ENCODE measurements at places on chromosomes 5 and 9. TPM values are rescaled to one million over a fixed set of nuclear protein-coding genes. Genes with fewer than 3 reads are reported as not detected.

DNA sequence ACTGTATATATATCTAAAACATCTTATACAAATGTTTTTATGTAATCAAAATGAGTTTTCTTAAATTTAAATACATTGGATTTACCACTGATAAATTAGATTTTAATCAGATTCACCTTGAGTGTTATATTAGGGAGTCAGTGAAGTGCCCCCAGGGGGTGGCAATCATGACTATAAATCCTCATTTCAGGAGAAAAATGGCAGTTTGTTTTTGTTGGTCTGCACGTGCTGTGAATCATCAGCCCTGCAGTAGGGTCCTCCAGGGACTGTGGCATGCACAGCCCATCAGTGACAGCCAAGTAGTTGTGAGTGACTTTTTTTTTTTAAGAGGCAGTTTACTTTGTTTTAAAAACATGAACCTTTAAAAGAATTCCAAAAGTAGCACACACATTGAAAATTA, 65.2 kb downstream of the ZSWIM6 start:
- no peak overlapping the region for H3K4me3 ChIP-seq
- H3K4me1 ChIP-seq: peaks cover 28% of the 10 kb centered on the region
- H3K36me3 ChIP-seq: no peaks in the 10 kb centered on the region
- H3K27me3 ChIP-seq: no peaks in the 10 kb centered on the region

DNA sequence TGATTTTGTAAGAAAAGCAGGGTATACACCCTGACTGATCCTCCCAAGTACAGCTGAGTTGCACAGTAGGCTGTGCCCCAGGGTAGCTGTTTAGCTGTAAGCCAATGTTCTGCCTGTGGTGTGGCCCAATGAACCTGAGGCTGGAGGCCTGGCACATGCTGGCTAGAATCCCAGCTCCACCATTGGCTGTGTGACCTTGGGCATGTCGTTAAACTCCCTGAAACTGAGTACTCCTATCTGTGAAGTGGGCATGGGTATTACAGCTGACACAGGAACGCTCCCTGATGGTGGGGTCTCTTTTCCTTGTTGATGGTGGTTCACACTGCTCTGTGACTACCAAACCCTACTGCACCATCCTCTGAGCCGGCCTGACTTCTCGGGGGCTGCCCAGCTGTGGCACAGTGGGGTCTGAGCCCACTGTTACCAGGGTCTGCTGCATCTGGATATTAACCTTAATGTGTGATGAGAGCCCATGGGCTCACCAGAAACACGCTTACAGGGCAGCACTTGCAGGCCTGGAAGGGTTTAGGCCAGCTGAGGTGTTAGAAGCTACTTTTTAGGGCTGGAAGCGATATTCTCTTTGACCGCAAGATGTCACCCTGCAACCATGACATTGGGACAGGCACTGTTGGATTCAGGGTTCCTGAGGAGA, 7.0 kb upstream of the GADD45G start:
- no peak overlapping the region for H3K27ac ChIP-seq
- H3K27me3 ChIP-seq: no peaks in the 10 kb centered on the region
- no peaks in the 10 kb centered on the region for H3K36me3 ChIP-seq
- H3K4me3 ChIP-seq: no peak overlapping the region
- DNase-seq: peak; percentile 72

DNA sequence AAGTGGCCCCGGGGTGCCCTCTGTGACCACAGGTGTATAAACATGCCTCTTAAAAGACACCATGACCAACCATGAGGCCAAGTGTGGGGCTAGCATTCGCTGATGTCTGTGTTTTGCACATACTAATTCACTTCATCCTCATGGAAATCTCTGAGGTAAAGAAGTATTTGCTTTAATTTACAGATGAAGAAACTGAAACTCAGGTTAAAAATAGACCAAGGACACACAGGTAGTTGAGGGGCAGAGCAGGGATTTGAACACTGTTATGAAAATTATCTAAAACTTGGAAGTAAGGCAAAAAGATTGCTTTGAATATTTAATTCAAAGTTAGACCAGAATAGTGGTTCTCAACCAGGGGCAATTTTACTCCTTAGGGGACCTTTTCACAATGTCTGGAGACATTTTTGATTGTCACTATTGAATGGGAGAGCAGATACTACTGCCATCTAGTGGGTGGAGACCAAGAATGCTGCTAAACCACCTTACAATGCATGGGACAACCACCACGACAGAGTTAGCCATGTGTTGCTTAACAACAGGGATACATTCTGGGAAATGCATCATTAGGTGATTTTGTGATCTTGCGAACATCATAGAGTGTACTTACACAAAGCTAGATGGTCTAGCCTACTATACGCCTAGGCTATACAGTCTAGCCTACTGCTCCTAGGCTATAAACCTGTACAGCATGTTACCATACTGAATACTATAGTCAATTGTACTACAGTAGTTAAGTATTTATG, 8.0 kb upstream of the FXN start:
- no peaks in the 10 kb centered on the region for H3K36me3 ChIP-seq
- no peaks in the 10 kb centered on the region for H3K27me3 ChIP-seq
- no peak for DNase-seq
- H3K4me3 ChIP-seq: no peak overlapping the region
- H3K27ac ChIP-seq: no peak overlapping the region

GRCh38 chr5:67720162-67720772, 495.3 kb upstream of the PIK3R1 start:
- DNase-seq: no peak
- no peak overlapping the region for H3K4me3 ChIP-seq
- no peaks in the 10 kb centered on the region for H3K36me3 ChIP-seq
- peaks cover 13% of the 10 kb centered on the region for H3K4me1 ChIP-seq
- H3K27ac ChIP-seq: no peak overlapping the region

- peaks cover 4% of the 10 kb centered on the region for H3K4me1 ChIP-seq
- H3K36me3 ChIP-seq: no peaks in the 10 kb centered on the region
- no peak overlapping the region for H3K27ac ChIP-seq
- no peak for DNase-seq
- no peak overlapping the region for H3K4me3 ChIP-seq
These were observed 193.5 kb downstream of the PLK2 start for GRCh38 chr5:58266402-58266801.

- no peak overlapping the region for H3K4me3 ChIP-seq
- peaks cover under 1% of the 10 kb centered on the region for H3K4me1 ChIP-seq
- no peak for DNase-seq
- H3K36me3 ChIP-seq: no peaks in the 10 kb centered on the region
- no peak overlapping the region for H3K27ac ChIP-seq
These were observed 49.5 kb upstream of the SARDH start for GRCh38 chr9:133787754-133788025.

- H3K4me3 ChIP-seq: no peak overlapping the region
- H3K36me3 ChIP-seq: no peaks in the 10 kb centered on the region
- peaks cover 20% of the 10 kb centered on the region for H3K4me1 ChIP-seq
- H3K27me3 ChIP-seq: no peaks in the 10 kb centered on the region
These were observed 290.8 kb downstream of the YTHDC2 start for GRCh38 chr5:113804264-113804663.

- no peak for DNase-seq
- peaks cover 23% of the 10 kb centered on the region for H3K36me3 ChIP-seq
- H3K4me3 ChIP-seq: no peak overlapping the region
These were observed 17.2 kb downstream of the GNPDA1 start for GRCh38 chr5:141995656-141996055.

- no peak for DNase-seq
- H3K4me3 ChIP-seq: no peak overlapping the region
- peaks cover 26% of the 10 kb centered on the region for H3K4me1 ChIP-seq
- no peaks in the 10 kb centered on the region for H3K27me3 ChIP-seq
- no peaks in the 10 kb centered on the region for H3K36me3 ChIP-seq
These were observed 153.8 kb downstream of the C9orf50 start for GRCh38 chr9:129467004-129467588.

DNA sequence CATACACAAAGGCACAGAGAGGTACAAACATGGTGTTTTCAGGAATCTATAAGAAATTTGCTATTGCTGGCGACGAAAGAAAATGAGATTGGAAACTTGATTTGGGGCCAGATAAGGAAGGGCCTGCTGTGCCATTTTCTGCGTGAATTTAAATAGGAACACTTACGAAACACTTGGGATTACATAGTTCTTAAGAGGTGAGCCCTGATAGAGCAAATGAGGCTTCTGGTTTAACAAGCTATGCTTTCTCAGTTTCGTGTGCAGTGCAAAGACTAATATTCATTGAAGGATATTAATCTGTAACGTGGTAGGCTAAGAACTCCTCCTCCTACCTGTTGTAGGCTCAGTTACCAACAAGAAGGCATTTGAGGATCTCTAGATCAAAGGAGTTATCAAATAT, 93.1 kb downstream of the CDK5RAP2 start:
- DNase-seq: no peak
- no peak overlapping the region for H3K4me3 ChIP-seq
- H3K4me1 ChIP-seq: no peaks in the 10 kb centered on the region
- no peak overlapping the region for H3K27ac ChIP-seq

DNA sequence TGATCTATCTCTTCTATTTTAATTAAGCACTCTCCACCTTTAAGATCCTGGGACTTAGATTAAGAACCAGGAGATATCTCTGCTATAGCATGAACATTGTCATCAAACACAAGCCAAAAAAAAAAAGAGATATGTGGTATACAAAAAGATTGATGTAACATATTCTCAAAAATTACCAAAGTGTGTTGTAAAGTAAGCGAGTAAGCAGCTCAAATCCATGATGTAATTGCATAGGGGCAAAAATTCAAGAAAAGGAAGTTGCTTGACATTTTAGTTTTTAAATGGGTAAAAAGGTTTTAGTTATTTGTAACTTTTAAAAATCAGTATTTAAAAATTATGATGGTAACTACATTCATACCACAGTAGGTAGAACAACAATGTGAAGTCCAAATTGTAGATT, 40.7 kb downstream of the CNTRL start:
- DNase-seq: no peak
- H3K4me3 ChIP-seq: no peak overlapping the region
- no peak overlapping the region for H3K27ac ChIP-seq
- no peaks in the 10 kb centered on the region for H3K36me3 ChIP-seq
- H3K27me3 ChIP-seq: no peaks in the 10 kb centered on the region

DNA sequence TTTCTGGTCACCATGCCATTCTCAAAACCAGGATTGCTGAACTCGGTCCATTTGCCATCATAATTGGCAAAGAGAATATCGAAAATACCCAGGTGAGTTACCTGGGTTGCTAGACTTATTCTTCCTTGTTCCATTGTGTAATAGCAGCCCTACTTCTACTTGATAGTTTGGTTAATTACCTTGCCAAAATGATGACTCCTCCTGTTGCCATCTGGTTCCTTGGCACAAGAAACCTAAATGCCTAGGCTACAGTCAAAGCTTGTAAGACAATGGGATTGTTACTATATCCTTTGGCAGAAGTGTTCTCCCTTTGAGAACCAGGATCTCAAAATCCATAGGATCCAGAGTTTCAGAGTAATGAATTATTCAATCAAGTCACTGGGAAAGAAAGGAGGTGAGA, 373.2 kb upstream of the ACTBL2 start:
- no peaks in the 10 kb centered on the region for H3K36me3 ChIP-seq
- H3K4me1 ChIP-seq: peaks cover 20% of the 10 kb centered on the region
- no peak for DNase-seq
- H3K27me3 ChIP-seq: no peaks in the 10 kb centered on the region
- H3K27ac ChIP-seq: no peak overlapping the region
- H3K4me3 ChIP-seq: no peak overlapping the region

- H3K27ac ChIP-seq: no peak overlapping the region
- no peaks in the 10 kb centered on the region for H3K27me3 ChIP-seq
- H3K4me1 ChIP-seq: peaks cover 6% of the 10 kb centered on the region
- peaks cover 37% of the 10 kb centered on the region for H3K36me3 ChIP-seq
- no peak for DNase-seq
- no peak overlapping the region for H3K4me3 ChIP-seq
These were observed 10.4 kb downstream of the PANK3 start for GRCh38 chr5:168568738-168569137.

DNA sequence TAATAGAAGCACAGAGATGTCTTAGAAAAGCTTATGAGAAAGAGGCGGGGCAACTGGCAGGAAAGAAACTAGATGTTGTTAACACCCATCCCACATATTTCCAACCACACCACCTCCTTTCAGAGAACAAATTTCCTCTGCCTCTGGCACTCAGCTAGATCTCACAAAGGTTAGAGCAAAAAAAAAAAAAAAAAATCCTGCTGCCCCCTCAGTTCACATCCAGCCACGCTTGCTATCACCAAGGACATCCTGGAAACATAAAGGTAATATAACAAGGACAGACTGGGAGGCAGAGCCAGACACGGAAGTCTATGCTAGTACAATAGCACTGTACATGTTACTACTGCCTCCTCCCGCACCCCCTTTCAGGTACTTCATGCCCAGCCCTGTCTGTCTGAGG, 238.0 kb upstream of the PTGER4 start:
- no peaks in the 10 kb centered on the region for H3K36me3 ChIP-seq
- no peak for DNase-seq

DNA sequence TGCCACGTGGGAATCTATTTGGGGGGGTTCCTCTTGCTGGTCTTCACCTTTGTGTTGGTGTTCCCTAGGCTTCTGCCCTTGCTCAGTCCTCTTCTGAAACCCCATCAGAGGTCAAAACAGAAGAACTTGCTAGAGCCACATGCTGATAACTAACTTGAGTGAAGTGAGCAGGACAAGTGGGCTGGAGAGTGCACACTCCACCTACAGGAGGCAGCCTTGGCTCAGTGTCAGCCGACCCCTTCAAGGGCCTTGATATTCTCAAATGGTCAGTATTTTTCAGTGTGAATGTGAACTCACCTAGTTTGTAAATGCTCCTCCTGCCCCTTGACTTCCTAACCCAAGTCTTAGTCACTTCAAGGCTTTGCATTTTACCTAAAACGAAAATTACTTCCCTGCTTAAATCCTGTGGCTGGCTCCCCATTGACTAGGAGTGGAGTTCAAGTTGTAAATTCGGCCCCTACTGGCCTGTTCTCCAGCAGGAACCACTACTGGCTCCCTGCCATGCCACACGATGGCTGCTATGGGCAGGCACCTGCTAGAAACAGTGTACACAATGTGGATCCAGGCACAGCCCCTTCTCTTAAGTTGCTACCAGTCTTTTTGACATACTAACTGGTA, 3.6 kb upstream of the SLC1A3 start:
- no peak overlapping the region for H3K4me3 ChIP-seq
- H3K4me1 ChIP-seq: peaks cover 9% of the 10 kb centered on the region
- no peaks in the 10 kb centered on the region for H3K27me3 ChIP-seq
- H3K36me3 ChIP-seq: no peaks in the 10 kb centered on the region

- no peak overlapping the region for H3K27ac ChIP-seq
- no peaks in the 10 kb centered on the region for H3K4me1 ChIP-seq
- H3K36me3 ChIP-seq: no peaks in the 10 kb centered on the region
- no peaks in the 10 kb centered on the region for H3K27me3 ChIP-seq
These were observed 6.2 kb upstream of the ERGIC1 start for GRCh38 chr5:172827841-172828240.

- no peaks in the 10 kb centered on the region for H3K4me1 ChIP-seq
- no peaks in the 10 kb centered on the region for H3K27me3 ChIP-seq
- H3K27ac ChIP-seq: no peak overlapping the region
- H3K4me3 ChIP-seq: no peak overlapping the region
- H3K36me3 ChIP-seq: no peaks in the 10 kb centered on the region
These were observed 14.9 kb downstream of the ARHGEF28 start for GRCh38 chr5:73640861-73641320.

Gene TMEM167A
- 22.3 TPM for total RNA-seq

Gene CLTA
- 199 TPM for total RNA-seq

Gene HEXB
- total RNA-seq: 118 TPM

Gene MCIDAS
- total RNA-seq: not detected

Gene KLF4
- total RNA-seq: 144 TPM

Gene SLC6A19
- total RNA-seq: not detected

Gene SNCB
- total RNA-seq: not detected

Gene TAF11L10
- total RNA-seq: not detected

All from vagina (tissue), 2 donors.